ENCODE measurements at places on chromosomes 5 and 9. TPM values are rescaled to one million over a fixed set of nuclear protein-coding genes. Genes with fewer than 3 reads are reported as not detected.

Gene ANKRD55
- 1.0 TPM for total RNA-seq

DNA sequence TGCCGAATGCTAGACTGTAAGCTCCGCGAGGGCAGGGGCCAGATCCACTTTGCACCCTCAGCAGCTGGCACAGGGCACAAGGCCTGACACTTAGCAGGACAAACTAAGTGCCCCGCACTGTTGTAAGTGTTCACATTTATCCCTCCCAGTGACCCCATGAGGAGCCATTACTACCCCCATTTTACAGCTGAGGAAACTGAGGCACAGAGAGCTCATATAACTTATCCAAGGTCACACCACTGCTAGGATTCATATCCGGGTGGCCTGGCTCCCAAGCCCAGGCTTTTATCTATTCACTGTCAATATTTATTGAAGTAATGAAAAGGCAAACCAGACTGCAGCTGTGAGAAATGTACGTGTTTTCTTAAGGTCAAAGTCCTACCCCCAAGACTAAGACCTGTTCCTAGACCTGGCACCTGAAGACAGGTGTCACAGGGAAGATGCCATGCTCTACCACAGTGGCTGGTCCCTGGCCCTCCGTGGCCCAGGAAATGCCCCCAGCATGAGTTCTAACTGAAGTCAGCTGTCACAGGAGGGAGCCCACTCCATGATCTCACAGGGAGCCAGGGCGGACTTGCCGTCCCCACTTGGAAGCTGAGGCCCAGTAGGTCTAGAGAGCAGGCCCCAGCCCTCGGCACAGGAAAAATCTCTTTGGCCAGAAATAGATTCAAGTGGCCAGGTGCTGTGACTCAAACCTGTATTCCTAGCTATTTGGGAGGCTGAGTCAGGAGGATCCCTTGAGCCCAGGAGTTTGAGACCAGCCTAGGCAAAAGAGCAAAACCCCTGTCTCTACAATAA is 74.7 kb upstream of the IL17B start:
- H3K4me3 ChIP-seq: no peak overlapping the region
- no peaks in the 10 kb centered on the region for H3K27me3 ChIP-seq
- H3K4me1 ChIP-seq: peaks cover 2% of the 10 kb centered on the region
- DNase-seq: no peak
- no peaks in the 10 kb centered on the region for H3K36me3 ChIP-seq

DNA sequence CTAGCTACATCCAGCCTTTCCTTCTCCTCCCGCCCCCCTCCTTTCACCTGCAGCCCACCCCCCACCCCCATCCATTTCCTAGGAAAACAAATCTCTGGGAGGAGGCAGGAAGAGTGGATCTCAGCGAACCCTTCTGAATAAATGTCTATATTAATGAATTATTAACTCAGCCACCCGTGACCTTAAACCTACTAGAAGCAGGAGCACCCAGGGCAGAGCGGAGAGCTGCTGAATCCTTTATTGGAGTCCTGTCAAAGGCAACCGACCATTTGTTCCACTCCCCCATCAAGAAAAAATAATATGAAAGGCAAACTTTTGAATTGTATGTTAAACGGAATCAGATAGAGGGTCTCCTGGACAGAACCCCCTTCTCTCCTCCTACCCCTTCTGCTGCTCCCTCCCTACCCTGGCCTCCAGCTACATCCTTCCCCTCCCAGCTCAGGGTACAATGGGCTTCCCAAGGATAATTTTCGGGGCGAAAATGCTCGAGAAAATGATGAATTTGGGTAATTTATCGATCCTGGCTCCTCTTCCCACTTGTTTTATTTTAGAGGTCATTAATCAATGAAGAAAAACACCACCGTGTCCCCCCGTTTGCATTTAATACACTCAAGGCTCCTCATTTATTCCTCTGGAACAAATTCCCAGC is 3.3 kb upstream of the PRDM6 start:
- no peak overlapping the region for H3K4me3 ChIP-seq
- DNase-seq: no peak
- no peak overlapping the region for H3K27ac ChIP-seq
- H3K36me3 ChIP-seq: peaks cover 3% of the 10 kb centered on the region
- peaks cover 3% of the 10 kb centered on the region for H3K4me1 ChIP-seq

GRCh38 chr9:116763770-116764169 is 76.7 kb downstream of the TRIM32 start:
- H3K27ac ChIP-seq: no peak overlapping the region
- no peak overlapping the region for H3K4me3 ChIP-seq
- no peak for DNase-seq

DNA sequence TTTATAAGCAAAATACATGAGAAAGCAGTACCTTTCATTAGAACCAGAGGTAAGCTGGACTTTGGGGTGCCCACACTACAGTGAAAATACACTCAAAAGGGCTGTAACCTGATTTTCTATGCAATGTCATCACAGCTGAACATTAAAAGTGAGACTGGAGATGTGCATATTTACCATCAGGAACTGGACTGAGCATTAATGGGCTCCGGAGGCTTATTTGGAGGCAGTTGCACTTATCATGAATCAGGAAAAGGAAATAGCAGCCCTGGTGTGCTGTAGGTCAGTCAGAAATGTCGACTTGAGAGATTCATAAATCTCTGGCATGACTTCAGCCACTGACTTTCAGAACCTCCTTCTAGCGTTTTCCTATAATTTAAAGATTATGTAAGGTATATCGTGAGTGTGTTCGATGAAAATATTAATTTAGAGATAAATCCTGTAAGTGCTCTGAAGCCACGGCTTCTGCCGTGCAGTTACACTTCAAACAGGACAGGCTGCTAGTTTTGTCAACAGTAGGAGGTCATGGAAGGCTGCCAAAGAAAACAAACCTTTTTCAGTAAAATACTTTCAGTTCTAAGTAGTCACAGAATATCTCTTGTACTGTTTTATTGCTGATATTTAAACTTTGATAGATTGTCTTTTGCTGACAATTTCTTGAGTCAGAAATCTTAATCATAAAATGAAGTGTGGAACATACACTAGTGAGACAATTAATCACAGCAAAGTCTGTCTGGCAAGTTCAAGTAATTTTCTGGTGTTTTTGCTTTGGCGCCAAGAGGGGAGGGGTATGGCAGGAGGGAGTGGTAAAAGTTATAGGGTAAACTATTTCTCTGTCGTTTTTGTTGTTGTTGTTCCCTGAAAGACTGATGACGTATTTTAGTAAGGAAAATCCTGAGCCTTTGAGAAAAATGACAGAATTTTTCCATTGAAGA is 939.7 kb downstream of the NR2F1-AS1 start:
- H3K27ac ChIP-seq: no peak overlapping the region
- no peak for DNase-seq
- H3K27me3 ChIP-seq: no peaks in the 10 kb centered on the region
- H3K36me3 ChIP-seq: no peaks in the 10 kb centered on the region
- no peak overlapping the region for H3K4me3 ChIP-seq
- H3K4me1 ChIP-seq: no peaks in the 10 kb centered on the region

GRCh38 chr5:73160239-73160671 is 12.7 kb upstream of the TMEM174 start:
- no peaks in the 10 kb centered on the region for H3K36me3 ChIP-seq
- H3K4me1 ChIP-seq: peaks cover 21% of the 10 kb centered on the region
- DNase-seq: peak; percentile 88
- H3K4me3 ChIP-seq: peak overlapping the region; percentile 48
- H3K27me3 ChIP-seq: peaks cover 74% of the 10 kb centered on the region
- peak overlapping the region; percentile 49 for H3K27ac ChIP-seq

DNA sequence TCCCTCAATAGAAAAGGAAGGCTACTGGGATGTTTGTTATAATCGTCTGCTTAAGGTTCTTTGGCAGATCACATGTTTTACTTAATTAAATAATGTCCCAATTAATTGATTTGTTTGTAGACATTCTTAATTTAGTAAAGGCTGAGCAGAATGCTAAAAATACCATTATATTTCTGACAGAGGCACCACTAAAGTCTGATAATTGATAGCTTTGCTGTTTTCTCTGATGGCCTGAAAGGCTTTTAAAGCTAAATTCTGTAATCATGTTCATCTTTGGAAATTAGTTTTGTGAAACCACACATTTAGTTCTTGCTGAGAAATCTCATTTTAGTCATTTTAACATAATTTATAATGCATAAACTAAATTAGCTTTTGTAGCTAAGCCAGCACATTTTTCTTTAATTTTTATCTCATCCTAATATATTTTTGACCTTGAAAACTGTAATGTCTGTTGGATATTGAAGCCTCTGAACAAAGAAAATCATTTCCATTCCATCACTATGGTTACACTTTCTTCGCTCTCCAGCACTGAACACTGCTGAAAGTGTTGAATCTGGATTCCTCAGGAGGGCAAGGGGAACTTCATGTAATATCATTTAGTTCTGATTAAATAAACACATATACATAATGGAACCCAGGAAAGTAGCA is 329.4 kb downstream of the ELAVL2 start:
- DNase-seq: no peak
- H3K4me3 ChIP-seq: no peak overlapping the region
- no peaks in the 10 kb centered on the region for H3K4me1 ChIP-seq
- H3K27ac ChIP-seq: no peak overlapping the region
- H3K27me3 ChIP-seq: no peaks in the 10 kb centered on the region

- DNase-seq: no peak
- H3K36me3 ChIP-seq: no peaks in the 10 kb centered on the region
- no peaks in the 10 kb centered on the region for H3K4me1 ChIP-seq
- H3K4me3 ChIP-seq: no peak overlapping the region
- peaks cover 7% of the 10 kb centered on the region for H3K27me3 ChIP-seq
Observed at GRCh38 chr5:68114378-68115040, 101.0 kb upstream of the PIK3R1 start.

- no peaks in the 10 kb centered on the region for H3K27me3 ChIP-seq
- H3K27ac ChIP-seq: no peak overlapping the region
- peaks cover 14% of the 10 kb centered on the region for H3K4me1 ChIP-seq
- no peak for DNase-seq
- H3K36me3 ChIP-seq: no peaks in the 10 kb centered on the region
Observed at GRCh38 chr9:89766991-89767390, 162.2 kb downstream of the GADD45G start.

DNA sequence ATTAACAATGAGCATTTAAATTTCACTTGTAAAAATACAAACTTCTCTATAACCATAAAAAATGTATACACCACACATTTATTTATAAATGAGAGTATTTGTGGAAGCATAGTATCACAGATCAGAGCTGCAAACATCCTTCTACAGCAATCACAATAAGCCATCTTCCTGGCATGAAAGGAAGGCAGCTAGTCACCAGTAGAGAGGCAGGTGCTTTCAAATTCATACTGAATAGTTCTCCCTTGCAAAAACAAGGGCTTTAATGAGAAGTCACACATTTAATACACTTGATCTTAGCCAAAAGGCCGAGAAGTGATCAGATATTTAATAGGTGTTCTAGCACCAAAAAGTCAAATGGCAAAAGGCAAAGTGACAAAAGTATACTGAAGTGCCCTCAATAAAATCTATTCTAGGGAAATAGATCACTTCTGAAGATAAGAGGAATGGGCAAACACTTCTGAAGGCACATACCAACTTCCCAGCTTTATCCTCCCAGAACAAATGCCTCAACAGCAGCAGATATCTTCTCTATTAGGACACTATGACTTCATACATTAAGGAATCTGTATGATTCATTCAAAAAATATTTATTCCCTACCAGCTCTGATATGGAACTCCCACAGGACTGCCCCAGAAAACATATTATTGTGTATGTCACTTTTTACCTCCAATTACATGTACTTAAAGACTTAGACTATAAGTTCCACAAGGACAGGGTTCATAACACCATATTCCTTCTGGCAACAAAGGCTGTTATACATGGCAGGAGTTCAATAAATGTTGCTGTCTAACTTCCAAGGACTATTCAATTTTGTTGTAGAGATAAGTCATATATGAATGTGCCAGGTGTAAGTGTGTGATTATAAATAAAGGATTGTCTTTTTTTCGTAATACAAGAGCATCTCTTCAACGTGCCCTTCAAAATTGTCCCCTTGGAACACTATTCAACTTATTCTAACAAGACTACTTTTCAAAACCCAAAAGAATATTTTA is 31.7 kb downstream of the MAPKAP1 start:
- no peaks in the 10 kb centered on the region for H3K27me3 ChIP-seq
- no peaks in the 10 kb centered on the region for H3K4me1 ChIP-seq
- DNase-seq: no peak
- H3K36me3 ChIP-seq: peaks cover 14% of the 10 kb centered on the region
- H3K4me3 ChIP-seq: no peak overlapping the region

DNA sequence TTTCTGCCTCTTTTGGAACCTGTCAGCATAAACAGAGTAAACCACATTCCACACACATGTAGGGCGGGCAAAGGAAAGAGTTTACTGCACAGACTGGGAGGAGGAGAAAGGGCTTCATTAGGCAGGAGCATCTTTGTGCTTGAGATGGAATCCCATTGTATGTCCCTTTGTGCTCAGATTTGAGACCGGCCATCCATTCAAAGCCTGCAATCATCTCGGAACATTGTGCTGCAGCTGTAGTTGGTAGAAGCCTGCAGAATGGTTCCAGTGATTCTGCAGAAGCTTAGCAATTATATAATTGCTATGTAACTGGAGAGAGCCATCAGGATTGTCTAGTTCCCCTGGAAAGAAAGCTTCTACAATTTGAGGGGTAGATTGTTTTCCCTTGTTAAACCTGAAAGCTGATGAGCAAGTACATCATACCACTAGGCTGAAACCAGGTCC is 16.5 kb downstream of the ZNF462 start:
- no peak overlapping the region for H3K27ac ChIP-seq
- DNase-seq: no peak
- H3K36me3 ChIP-seq: no peaks in the 10 kb centered on the region
- H3K27me3 ChIP-seq: no peaks in the 10 kb centered on the region
- no peaks in the 10 kb centered on the region for H3K4me1 ChIP-seq

- H3K4me3 ChIP-seq: no peak overlapping the region
- DNase-seq: peak; percentile 73
- no peaks in the 10 kb centered on the region for H3K27me3 ChIP-seq
Observed at GRCh38 chr5:63401436-63402046, 560.7 kb downstream of the HTR1A start.
